ENCODE measurements at places on chromosomes 12 and 14.

- DNase-seq = no peak
Observed at GRCh38 chr12:19085090-19085489, 44.4 kb upstream of the PLEKHA5 start.

DNA sequence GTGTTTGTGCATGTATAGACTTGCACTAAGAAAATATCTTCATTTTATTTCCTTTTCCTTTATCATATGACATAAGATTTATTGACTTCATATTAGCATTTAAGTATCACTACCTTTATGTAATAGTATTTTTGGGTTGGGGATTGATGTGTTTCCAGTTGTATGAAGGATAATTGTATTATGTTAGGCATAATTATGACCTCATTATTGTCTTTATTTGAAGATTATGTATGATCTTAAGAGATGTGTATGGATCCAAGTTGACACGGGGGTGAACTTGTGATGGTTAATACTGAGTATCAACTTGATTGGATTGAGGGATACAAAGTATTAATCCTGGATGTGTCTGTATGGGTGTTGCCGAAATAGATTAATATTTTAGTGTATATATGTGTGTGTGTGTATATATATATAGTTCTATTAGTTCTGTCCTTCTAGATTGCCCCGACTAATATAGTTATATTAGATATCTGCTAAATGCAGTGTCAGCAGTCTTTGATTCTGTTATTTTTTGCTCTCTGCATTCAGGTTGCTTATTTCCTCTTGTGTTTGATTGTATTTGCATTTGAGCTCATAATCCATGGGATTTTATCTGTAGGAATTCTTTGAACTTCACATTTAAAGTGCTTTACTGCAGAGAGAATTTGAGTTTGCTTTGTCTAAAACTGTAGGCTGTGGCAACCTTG is 211.0 kb downstream of the TMEM117 start:
- DNase-seq = no peak

DNA sequence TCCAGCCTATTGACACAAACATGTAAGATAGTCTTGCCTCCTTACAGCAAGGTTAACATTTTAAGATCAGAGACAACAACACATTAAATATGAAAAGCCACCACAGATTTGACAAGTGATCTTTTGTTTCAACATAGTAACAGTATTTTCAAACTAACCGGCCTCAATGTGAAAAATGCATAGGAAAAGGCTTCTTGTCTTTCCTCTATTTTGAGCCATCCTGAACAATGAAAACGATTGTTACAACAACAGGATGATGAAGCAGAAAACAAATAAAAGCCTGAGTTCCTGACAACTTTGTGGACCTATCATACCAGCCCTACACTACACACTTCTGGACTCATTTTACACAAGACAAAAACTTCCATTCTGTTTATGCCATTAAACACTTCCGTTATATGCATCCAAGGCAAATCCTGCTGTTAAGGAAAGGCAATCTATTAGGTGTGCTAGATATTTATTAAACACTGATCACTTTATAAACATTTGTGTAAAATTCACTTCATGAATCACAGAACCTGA is 37.3 kb downstream of the BAZ1A start:
- no peak for DNase-seq

DNA sequence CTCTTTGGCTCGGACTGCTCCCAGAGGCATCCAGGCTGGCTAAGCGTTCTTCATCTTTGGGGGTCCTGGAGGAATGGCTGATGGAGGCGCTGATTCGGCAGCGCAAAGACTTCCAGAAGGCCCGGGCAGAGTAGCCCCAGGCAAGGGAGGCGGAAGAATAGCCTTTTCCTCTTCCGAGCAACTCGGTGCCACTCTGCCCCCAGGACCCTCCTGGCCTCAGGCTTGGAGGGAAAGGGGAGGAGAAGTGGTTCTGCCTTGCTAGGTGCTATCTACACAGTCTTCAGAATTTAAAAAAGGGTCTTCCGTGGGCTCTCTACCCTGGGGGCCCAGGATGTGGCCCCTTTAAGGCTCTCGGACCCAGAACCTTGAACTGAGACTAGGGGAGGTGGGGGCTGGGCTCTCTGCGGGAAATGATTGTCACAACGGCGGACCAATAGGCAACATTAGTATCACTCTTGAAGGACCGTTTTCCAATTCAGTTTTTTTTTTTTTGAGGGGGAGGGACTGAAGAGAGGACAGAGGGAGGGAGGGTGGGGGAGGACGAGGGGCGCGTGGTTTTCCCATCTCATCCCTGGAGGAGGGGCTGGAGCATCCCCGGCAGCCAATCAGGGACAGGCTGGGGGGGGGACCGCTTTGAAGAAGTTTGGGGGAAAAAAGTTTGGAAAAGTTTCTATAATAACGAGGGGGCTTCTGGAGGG is at the start of gene NFATC4:
NFATC4 (plus strand) TSS at position 671 of the 698 bp plus-strand sequence. CDS start 157 bp downstream, outside the sequence.
- DNase-seq = no peak

DNA sequence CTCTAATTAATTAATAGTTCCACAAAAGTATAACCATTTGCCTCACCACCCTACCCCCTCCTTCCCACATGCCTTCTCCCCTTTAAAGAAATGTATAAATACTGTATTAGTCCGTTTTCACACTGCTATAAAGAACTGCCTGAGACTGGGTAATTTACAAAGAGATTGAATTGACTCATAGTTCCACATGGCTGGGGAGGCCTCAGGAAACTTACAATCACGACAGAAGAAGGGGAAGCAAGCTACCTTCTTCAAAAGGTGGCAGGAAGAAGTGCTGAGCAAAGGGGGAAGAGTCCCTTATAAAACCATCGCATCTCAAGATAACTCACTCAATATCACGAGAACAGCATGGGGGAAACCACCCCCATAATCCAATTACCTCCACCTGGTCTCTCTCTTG is 8.2 kb upstream of the RESF1 start:
- DNase-seq = no peak

Data from stimulated activated CD8-positive, alpha-beta memory T cell treated with anti-CD3 and anti-CD28 coated beads, Interleukin-7, amount 100 ng/mL, for 48 hours (primary cell).